Activated T-helper 1 cell treated with anti-CD3 and anti-CD28 coated beads, Interleukin-2, amount 50 U/mL, for 16 hours (primary cell): ENCODE measurements at places on chromosomes 11 and 22.

DNA sequence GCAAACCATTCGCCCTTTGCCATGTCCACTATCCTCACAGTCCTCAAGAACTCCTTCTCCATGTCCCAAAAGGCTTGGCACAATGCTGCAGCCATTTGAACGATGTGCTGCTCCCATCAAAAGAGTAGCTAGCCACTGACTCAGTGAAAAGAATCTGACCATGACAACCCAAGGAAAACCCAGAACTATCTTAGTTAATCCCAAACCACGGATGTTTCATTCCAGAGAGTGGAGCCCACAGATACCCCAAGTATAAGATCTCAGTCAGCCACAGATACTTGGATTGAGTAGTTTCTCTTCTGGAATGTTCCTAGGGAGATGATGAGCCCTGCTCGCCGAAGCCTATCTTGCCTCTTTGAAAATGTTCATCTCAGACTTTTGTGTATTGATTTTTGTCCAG is 176.9 kb downstream of the NAV2 start:
- no peak for DNase-seq

DNA sequence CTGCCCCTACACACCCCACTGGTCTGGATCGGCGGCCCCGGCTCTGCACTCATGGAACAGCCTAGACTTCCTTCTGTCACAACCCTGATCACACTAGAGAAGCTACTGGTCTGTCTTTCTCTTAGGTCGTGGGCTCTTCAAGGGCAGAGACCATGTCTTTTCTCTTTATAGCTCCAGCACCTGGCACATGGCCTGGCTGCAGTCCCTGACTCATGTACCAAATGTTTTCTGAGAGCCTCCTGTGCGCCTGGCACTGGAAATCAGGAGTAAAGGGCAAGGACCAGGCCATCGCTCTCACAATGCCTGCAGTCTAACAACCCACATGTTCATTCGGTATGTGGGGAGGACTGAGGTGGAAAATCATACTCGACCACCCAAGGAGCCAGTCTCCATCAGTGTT is 7.5 kb downstream of the ASCC2 start:
- no peak for DNase-seq

GRCh38 chr22:34798605-34799004 is 267.4 kb upstream of the ISX start:
- DNase-seq, result no peak

DNA sequence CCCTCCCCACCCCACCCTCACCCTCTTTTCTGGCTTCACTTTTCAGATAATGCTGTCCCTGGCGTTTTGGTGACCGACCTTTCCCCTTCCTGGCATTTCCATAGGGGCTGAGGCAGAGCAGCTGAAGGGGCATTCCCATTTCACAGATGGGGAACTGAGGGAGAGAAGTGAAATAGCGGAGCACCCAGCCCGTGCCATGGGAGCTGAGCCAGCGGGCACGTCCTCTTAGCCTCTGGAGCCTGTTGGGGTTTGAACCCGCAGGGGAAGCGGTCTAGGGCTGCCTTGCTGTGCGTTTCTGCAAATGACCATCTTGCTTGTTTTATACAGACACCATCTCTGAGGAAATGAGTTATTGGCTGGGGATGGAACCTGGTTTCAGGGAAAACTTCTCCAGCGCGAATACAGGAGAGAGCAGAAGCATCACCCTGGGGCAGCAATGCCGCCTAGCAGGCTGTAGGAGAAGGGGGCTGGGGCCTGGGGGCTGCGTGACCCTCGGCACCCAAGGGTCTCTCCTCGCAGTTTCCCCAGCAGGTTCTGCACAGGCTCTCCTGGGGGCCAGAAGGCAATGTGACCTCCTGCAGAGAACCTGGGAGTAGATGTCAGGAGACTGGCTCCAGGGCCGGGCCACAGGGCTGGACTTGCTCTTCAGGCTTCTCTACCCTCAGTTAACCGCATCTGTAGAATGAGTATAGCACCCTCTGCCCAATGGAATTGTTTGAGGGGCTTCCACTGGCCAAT is 1.5 kb downstream of the PTPRJ start:
- DNase-seq, result no peak

- no peak for DNase-seq
These were observed 158.7 kb downstream of the ENTHD1 start for GRCh38 chr22:39734866-39735265.

DNA sequence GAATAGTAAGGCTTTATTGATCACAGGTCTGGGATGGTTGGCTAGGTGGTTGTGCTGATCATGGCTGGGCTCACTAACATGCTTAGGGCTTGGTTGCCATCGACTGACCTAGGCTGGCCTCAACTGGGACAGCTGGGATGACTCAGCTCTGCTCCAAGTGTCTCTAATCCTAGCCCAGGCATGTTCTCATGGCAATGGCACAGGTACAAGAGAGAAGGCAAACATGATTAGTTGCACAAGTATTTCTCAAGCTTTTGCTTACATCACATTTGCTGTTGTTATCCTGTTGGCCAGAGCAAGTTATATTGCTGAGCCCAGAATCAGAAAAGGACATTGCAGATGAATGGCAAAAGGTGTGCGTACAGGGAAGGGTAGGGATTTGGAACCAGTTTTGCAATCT is 68.5 kb upstream of the SLC35C1 start:
- DNase-seq, result no peak

- DNase-seq, result no peak
These were observed 629.9 kb downstream of the JRKL start for GRCh38 chr11:97019754-97020153.

- DNase-seq, result no peak
These were observed 149.6 kb upstream of the MTNR1B start for GRCh38 chr11:92819830-92820229.

GRCh38 chr22:38112381-38112780 is 1.9 kb upstream of the BAIAP2L2 start:
- DNase-seq, result no peak
